Stimulated activated CD8-positive, alpha-beta memory T cell treated with anti-CD3 and anti-CD28 coated beads, Interleukin-7, amount 100 ng/mL, for 24 hours (primary cell): ENCODE measurements at places on chromosomes 1 and 21.

GRCh38 chr1:226181996-226182714 lies 4.4 kb downstream of the ACBD3 start:
- DNase-seq: no peak

DNA sequence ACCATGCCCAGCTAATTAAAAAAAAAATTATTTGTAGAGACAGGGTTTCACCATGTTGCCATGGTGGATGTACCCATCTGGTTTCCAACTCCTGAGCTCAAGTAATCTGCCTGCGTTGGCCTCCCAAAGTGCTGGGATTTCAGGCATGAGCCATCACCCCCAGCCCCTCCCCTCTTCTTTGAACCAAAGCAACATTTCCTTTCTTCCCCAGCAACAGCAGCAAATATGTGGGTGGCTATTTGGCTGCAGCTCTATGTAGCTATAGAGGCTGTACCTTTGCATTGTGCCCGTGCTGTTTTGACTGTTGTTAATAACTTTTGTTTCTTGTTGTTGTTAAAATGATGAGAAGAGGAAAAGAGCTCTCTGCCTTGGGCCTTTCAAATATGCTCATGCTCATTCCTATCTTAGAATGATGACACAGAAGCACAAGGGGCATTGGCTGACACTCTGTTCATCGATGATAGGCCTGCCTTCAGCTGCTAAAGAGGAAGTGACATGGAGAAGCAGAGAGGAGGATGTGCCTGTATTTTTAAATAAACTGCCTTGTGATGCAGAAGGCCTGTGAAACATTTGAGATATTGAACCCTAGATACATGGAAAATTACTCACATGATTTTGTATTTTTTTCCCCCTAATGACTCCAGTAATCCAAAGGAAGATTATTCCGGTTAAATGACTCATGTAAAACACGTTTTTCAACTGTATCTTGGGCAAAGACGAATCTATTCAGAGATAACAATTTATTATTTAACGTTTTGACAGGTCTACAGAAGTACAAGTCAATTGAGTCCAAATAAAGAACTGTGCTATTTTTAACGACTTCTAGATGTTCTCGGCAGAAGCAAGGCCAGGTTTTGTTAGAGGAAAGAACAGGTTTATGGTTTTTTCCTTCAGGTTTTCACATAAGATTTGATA lies 20.5 kb upstream of the XPR1 start:
- no peak for DNase-seq

- no peak for DNase-seq
These were observed 4.5 kb upstream of the ANKRD13C start for GRCh38 chr1:70358921-70359564.

DNA sequence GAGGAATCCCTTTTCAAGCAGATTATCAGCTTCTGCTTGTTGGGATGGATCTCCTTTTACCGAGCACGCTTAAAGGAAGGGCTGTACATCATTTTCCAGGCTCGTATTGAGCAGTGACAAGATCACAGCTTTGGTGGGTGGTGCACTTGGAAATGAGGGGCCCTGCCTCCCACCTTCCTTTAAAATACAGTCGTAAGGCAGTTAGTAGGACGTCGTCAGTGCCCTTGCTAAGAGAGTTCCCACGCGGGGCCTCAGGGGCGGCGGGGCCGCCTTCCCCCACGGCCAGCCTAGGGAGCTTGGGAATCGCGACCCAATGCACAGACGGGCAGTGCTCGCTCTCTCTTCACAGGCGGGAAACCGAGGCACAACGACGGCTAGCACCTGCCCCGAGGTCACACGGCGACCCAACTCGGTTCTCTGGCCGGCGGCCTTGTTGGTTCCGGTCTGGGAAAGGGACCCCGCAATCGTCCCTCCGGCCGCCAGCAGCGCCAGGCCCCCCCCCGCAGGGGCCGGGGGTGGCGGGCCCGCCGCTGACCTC lies 58.6 kb downstream of the H3-3A start:
- no peak for DNase-seq

DNA sequence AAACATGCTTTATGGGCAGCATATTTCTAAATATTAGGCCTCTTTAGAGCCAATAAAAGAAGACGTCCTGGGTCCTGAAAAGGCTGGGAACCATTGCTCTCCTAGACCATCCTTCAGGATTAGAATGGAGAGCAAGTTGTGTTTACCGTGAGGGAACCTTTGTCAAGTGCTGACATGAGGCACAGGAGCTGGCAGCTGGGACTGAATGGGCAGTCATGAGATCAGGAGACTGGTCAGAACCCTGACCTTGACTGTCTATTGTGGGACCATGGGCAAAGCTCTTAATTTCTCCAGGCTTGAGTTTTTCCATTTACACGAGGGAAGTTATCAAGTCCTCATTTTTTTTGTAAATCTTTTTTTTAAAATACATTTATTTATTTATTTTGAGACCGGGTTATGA lies 5.2 kb downstream of the PFKFB2 start:
- no peak for DNase-seq

- no peak for DNase-seq
These were observed 132.5 kb upstream of the IVNS1ABP start for GRCh38 chr1:185449378-185450059.

DNA sequence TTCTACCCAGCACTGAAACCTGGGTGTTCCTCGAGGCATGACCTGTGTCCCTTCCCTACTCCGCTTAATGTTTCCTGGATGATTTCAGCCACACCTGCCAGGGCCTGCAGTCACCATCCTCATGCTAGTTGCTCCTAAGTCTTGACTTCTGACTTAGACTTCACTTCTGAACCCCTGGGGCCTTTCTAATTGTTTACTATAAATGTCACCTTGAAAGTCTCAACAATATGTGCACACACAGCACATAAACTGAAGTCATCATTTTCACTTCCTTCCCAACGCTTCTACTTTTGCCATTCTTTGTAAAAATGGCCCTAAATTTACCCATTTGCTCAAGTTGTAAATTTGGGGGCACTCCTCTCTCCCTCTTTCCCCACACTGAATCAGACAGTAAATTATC lies 141.1 kb downstream of the DYRK1A start:
- DNase-seq: no peak

DNA sequence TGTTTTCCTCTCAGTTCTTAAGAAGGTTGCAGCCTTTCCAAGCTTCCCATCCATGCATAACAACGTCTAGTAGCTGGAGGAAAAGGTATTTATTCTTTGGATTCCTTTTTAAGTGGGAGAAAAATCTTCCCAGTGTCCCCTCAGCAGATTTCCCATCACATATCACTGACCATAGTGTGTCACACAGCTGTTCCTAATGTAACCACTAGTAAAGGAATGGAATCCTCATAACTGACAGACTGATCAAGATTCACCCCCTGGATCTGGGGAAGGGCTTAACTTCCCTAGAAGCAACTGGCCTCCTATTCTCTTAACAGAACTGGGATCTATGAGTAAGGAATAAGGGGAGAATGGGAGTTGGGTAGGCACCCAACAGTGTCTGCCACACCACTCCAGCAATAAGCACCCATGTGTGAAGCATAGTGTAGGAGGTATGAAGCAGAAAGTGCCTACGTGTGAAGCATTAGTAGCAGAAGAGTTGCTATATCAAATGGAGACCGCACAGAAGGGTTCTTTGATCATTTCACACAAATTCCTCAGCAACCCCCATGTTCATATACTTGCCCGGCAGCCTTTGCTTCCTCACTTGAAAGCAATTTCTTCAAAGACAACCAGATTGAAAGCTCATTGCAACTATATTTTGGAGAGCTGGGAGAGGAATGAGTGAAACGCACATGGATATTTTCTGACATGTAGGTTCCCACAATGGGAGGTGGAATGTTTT lies 28.2 kb upstream of the DNAH14 start:
- no peak for DNase-seq

DNA sequence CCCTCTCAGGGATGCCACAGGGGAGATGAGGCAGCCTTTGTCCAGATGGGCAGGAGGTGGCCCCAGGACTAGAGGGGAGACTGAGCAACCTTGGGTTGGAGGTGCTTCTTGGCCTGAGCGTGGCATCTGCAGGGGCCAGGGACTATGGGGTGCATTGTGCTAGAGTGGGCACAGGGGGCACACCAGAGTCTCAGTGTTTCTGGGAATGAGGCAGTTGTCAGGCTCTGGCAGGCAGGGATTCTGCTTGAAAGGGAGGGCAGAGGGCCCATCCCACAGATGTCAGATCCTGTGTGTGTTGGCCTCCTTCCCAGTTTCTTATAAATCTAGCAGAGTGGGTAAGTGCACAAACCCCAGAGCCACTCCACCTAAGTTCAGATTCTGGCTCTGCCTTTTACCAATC lies 13.7 kb downstream of the LGR6 start:
- DNase-seq: no peak

GRCh38 chr1:75188892-75189291 lies 54.7 kb downstream of the LHX8 start:
- DNase-seq: no peak

DNA sequence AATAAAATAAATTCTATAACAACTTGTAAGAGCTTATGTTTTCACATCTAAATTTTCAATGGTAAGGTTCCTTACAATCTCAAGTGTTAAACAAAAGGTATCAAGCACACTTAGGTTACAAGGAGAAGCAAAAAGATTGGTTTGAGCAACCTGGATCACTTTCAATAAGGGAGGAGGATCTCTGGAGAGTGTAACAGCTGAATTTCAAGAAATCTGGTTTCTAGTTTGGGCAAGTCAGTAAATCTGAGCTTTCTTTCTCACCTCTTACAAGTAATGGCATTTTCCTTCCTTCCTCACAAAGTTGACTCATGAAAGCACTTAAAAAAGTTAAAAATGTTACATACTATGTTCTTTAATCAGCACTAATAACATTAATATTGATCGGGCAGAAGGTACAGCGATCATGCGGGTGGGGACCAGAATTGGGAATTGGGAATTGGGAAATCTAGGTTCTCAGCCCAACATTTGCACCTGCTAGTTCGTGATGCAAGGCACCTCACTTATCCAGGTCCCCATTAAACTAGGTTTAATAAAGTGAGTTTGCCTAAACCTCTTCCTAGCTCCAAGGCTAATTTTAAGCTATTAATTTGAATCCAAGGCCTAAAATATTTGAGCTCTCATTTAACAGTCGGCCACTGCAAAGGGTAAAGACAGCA lies 3.1 kb downstream of the NUCKS1 start:
- DNase-seq: no peak

DNA sequence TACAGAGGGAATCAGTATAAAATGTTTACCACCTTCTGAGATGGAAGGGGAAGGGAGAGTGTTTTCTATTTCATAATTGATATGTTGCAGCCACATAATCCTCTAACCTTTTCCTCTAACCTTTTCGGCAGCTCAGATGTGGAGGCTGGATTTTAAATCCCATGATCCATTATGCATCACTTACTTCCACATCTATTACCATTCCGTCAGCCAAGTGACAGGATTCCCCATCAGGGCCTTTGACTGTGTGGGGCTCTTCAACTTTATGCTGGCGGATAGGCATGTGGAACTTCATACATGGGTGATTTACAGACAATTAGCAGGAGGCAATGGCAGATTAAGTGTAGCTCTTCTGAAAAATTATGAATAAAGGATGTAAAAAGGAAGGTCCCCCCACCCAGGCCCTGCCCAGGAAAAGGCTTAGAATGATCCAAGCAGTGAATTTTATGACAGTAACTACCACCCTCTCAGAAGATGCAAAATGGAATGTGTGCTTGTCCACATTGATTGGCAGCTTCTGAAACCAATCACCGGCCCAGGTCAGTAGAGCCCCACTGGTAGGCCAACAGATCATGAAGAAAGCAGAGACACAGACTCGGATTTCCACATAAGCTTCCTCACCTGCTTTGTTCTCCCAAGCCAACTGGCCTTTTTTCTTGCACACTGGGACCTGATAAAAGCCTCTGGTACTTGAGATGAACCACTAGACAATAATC lies 147.0 kb downstream of the ST6GALNAC5 start:
- DNase-seq: no peak

- DNase-seq: no peak
These were observed 6.9 kb upstream of the SLC35F3 start for GRCh38 chr1:233897325-233898162.

DNA sequence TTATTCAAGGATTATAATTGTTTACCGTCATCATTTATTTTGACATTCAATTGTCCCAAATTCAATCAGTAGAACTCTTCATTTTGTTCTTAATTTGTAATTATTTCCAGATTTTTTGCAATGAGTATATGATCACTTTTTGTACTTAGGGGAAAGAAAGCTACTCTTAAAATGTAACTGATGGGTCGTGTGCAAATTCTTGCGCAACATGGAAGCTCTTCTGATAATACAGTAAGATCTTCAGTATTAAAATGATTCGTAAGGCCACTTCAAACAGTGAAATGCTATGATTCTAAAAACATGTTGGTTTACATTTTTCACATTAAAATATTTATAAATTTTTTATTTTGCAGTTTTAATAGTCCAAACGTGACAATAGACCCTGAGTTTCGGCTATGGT lies 63.4 kb downstream of the LBR start:
- DNase-seq: no peak

GRCh38 chr1:31815752-31816500 lies at the start of gene SPOCD1:
Gene SPOCD1 (minus strand): TSS chr1:31816022. CDS start chr1:31815333, 689 bp downstream.
- peak; percentile 80 for DNase-seq

- DNase-seq: no peak
These were observed 304.6 kb downstream of the DISC1 start for GRCh38 chr1:231931146-231931545.

DNA sequence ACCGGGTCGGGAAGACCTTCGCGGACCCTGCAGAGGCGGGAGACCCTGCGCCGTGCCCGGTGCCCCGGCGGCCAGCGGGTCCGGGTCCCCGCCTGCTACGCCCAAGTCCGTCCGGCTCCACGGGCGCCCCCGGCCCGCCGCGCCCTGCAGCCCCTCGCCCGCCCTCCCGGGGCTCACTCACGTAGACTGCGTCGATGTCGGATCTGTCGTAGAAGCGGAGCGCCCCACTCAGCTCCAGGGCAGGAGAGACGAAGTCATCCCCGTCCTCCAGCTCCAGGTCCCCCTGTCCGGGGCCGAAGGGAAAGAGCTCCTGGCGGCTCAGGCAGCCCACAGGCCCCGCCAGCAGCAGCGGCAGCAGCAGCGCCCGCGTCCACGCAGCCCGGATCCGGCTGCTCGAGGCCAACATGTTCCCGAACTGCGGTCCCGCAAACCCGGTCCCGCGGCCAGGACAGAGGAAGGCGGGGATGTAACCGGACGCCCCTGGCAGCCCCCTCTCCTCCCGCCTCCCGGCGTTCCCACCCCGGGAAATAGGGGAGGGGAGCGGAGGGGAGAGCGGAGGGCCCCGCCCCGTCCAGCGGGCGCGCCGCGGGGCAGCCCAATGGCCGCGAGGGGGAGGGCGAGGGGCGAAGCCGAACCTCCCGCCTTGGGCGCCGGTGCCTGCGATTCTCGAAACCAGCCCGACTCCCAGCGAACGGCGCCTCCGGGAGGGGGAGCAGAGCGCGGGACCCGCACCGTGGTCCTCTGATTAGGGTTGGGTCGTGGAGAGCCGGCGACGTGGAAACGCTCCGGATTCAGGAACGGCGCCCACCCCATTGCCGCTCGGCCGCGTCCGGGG lies at the start of gene NID1:
NID1 (minus strand) TSS at position 417 of the 835 bp plus-strand sequence; CDS start at position 406, 11 bp downstream.
- DNase-seq: no peak

GRCh38 chr21:41903559-41904351 lies 24.6 kb upstream of the PRDM15 start:
- no peak for DNase-seq
